Left kidney (tissue), 8 donors: ENCODE measurements at places on chromosomes 5 and 9.
A peak's percentile ranks its signal among the peaks of the same experiment; 100 is the strongest.

- no peak for DNase-seq
Observed at GRCh38 chr9:122346478-122347347, 24.1 kb upstream of the PTGS1 start.

GRCh38 chr5:177128551-177128981 is 5.0 kb upstream of the NSD1 start:
- no peak for DNase-seq

DNA sequence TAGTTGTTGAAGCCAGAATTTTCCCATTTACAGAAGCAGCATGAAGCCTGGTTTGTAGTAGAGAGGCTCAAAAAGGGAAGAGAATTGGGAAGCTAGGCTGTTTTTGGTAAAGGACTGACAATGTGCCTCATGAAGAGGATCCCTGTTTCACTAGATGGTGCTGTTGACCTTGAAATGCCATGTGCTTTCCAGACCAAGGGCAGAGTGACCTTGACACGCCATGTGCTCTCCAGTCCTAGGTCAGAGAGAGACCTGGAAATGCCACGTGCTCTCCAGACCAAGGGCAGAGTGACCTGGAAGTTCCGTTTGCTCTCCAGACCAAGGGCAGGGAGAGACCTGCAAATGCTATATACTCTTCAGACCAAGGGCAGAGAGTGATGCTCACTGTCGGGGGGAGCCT is 32.0 kb downstream of the UNC13B start:
- DNase-seq: no peak

DNA sequence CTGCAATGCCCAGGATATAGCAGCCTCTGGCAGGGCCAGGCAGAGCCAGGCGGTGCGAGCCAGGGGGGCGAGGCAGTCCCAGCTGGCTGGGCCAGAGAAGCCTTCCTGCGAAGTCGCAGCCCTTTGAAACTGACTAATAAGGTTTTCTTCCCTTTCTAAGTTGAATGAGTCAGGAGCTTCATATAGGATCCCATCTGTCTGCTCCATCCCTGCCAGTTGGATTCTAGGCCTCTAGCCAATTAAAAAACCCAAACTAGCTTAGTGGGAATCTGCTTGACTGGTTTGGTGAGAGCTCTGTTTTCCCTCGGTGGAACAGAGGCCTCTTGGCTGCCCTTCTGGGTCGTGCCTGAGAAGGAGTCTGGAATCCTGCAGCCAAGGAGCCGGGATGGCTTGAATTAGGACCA is 70.1 kb upstream of the RAPGEF1 start:
- DNase-seq: no peak

- no peak for DNase-seq
Observed at GRCh38 chr5:133356396-133356983, 255.9 kb downstream of the FSTL4 start.

- DNase-seq: peak; percentile 35
Observed at GRCh38 chr5:38765399-38765861, 80.4 kb upstream of the OSMR start.

DNA sequence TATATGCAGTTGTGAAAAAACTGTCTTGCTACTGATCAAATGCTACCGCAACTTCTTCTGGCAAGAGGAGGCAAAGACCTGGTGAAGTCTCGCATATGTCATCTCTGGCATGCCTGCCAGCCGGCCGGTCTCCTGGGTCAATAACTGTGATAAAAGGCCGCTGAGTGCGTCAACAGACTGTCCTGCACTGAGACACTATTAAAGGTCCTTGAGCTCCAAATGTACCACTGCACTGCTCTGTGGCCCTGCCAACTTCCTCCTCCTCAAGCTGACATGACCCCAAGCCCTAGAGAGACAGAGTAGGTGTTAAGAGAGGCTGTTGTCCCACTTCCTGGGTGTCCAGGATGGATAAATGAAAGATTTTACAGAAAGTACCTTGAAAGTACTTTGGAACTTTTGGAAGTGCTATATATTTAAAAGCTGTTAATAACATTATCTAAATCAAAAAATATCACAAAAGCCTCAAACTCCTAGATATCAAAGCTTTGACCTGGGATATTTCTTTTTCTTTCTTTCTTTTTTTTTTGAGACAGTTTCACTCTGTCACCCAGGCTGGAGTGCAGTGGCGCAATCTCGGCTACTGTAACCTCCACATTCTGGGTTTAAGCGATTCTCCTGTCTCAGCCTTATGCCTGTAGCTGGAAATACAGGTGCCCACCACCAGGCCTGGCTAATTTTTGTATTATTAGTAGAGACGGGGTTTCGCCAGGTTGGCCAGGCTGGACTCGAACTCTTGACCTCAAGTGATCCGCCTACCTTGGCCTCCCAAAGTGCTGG is 31.5 kb downstream of the RAPGEF1 start:
- no peak for DNase-seq

DNA sequence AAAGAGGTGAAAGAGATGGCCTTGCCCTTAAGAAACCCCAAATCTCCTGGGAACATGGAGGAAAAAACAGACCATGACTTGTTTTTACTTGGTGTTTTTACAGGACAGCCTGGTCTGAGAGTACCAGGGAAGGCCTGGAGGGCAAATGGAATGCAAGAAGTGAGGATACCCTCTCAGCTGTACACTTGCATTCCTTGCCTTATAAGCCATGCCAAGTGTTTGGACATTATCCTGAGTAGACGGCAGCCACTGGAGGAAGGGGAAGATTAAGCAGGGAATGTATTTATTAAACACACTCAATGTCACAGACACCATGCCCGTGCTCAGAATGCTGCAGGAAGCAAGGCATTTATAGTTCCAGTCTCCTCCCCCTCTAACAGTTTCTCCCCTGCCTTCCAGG is 581.4 kb downstream of the CDK5RAP2 start:
- no peak for DNase-seq

GRCh38 chr9:127204771-127205470 is 59.7 kb upstream of the GARNL3 start:
- DNase-seq: no peak

DNA sequence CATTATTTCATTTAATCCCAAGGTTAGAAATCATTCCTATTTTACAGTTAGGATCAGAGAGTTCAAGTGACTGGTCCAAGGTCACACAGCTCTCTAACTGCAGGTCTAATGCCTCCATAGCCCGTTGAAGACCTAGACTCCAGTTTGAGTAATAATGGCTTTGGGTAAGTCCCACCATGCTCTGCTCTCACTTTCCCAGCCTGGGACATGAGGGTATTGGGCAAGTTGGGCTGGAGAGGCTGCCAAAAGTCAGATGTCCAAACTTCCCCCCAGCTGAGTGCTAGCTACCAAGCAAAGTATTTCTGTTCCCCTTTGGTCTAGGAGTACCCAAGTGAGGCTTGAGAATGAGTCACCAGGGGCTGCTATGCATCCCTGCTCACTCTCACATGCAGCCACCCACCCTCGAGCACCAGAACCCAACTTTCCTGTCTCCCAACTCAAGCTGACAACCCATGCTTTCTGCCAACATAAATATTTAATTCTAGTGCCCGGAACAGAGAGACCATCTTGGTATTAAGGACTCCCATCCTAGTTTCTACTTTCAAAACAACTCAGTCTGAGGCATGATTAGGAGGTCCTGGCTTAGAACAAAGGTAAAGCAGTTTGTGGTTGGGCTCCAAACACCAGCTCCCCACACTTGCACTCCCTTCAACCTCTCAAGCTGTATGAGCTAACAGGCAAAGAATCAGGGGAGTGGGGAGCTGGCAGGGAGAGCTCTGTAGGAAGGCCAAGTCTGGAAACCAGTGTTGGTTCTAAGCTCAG is 236.5 kb upstream of the TRIM32 start:
- no peak for DNase-seq
